Thyroid gland (tissue), 4 donors: ENCODE measurements at places on chromosomes 1 and 21.

DNA sequence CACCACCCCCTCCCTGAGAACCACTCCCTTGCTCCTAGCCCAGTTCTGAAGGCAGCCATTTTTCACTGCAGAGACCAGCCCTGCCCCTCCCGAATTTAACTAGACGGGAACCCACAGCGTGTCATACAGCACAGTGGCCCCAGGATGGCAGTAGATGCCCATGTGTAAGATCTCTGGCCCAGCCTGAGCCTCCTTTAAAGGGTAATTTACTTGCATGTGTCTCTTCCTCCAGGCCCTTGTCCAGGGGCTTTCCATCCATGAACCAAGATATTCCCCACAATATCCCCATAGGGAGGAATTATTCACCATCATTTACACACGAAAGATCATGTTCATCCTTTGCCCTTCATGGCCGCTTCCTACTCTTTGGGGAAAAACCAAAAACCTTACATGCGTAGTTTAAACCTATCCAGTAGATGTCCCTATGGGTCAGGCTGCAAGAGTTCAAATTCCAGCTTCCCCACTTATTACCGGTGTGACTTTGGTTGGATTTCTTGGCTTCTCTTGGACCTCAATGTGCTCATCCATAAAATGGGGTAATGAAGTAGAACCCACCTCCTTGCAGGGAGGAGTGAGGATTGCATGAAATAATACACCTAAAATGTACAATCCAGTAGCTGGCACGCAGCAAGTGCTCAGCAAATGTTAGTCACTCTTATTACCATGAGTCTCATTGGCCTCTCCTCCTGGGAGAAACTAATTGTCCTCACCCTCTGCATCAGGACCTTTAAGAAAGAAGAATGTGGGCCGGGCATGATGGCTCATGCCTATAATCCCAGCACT lies 4.0 kb upstream of the LACTBL1 start:
- no peaks in the 10 kb centered on the region for H3K36me3 ChIP-seq
- H3K4me3 ChIP-seq = no peak overlapping the region
- no peaks in the 10 kb centered on the region for H3K4me1 ChIP-seq
- H3K27ac ChIP-seq = no peak overlapping the region
- peak; percentile 59 for DNase-seq
- H3K27me3 ChIP-seq = no peaks in the 10 kb centered on the region

GRCh38 chr1:225933072-225933471 lies 7.9 kb downstream of the LEFTY2 start:
- no peaks in the 10 kb centered on the region for H3K4me1 ChIP-seq
- no peak overlapping the region for H3K27ac ChIP-seq
- no peaks in the 10 kb centered on the region for H3K27me3 ChIP-seq
- no peak for DNase-seq

- DNase-seq = no peak
- H3K27me3 ChIP-seq = no peaks in the 10 kb centered on the region
- H3K27ac ChIP-seq = no peak overlapping the region
- H3K4me3 ChIP-seq = no peak overlapping the region
Observed at GRCh38 chr1:104132382-104132973, 382.8 kb downstream of the AMY1C start.

- no peak for DNase-seq
- no peaks in the 10 kb centered on the region for H3K4me1 ChIP-seq
- H3K36me3 ChIP-seq = no peaks in the 10 kb centered on the region
- no peaks in the 10 kb centered on the region for H3K27me3 ChIP-seq
- no peak overlapping the region for H3K4me3 ChIP-seq
Observed at GRCh38 chr1:150906329-150906728, 19.4 kb downstream of the CTXND2 start.

DNA sequence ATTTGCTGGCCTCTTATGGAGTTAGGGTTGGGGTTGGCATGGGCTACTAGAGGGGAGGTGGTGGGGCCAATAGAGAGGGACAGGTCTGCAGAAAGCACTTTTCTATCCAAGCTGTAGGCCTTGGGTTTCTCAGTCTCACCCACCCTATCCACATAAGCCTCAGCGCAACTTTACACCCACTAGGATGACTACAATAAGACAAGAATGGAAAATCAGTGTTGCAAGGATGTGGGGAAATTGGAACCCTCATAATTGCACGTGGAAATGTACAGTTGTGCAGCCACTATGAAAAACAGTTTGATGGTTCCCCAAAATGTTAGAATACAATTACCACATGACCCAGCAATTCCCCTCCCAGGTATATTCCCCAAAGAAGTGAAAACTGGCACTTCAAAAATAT lies 14.0 kb upstream of the GSTM4 start:
- no peak for DNase-seq
- no peaks in the 10 kb centered on the region for H3K36me3 ChIP-seq
- no peaks in the 10 kb centered on the region for H3K4me1 ChIP-seq
- H3K4me3 ChIP-seq = no peak overlapping the region
- H3K27ac ChIP-seq = no peak overlapping the region
- H3K27me3 ChIP-seq = no peaks in the 10 kb centered on the region

GRCh38 chr1:234724516-234725176 lies 114.7 kb upstream of the IRF2BP2 start:
- peak; percentile 89 for DNase-seq
- H3K36me3 ChIP-seq = no peaks in the 10 kb centered on the region
- no peak overlapping the region for H3K4me3 ChIP-seq
- peaks cover 72% of the 10 kb centered on the region for H3K4me1 ChIP-seq

- no peak overlapping the region for H3K4me3 ChIP-seq
- no peaks in the 10 kb centered on the region for H3K27me3 ChIP-seq
- H3K36me3 ChIP-seq = no peaks in the 10 kb centered on the region
- peaks cover 29% of the 10 kb centered on the region for H3K4me1 ChIP-seq
- DNase-seq = no peak
Observed at GRCh38 chr1:41518471-41518870, 34.0 kb upstream of the EDN2 start.

DNA sequence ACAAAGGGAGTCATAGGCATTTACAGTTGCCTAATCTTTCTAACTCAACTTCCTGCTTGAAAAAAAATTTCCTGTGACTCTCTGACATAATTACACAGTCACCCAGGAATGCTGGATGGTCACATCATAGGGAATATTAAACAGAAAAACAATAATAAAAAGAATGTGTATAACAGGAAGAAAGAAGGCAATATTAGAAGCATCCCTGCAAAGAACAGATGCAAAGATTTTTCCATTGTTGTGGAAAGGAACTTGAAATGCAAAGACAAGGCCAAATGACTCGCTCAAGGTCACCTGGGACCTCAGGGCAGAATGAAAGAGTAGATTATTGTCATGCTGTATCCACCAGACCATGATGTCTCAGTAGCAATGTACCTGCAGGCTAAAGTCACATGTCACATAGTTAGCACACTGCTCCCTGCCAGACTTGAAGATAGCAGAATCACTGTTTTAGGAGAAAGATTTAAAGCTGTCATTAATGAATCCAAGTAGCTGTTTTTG lies 184.3 kb downstream of the CYYR1 start:
- H3K4me3 ChIP-seq = no peak overlapping the region
- H3K36me3 ChIP-seq = no peaks in the 10 kb centered on the region
- no peaks in the 10 kb centered on the region for H3K4me1 ChIP-seq

GRCh38 chr1:34050709-34051485 lies 114.1 kb downstream of the CSMD2 start:
- no peaks in the 10 kb centered on the region for H3K4me1 ChIP-seq
- no peaks in the 10 kb centered on the region for H3K27me3 ChIP-seq
- H3K27ac ChIP-seq = no peak overlapping the region
- no peaks in the 10 kb centered on the region for H3K36me3 ChIP-seq
- no peak overlapping the region for H3K4me3 ChIP-seq

GRCh38 chr1:58854576-58854975 lies 70.7 kb upstream of the JUN start:
- no peak overlapping the region for H3K27ac ChIP-seq
- H3K4me3 ChIP-seq = no peak overlapping the region
- peaks cover 26% of the 10 kb centered on the region for H3K4me1 ChIP-seq
- H3K27me3 ChIP-seq = no peaks in the 10 kb centered on the region
- no peaks in the 10 kb centered on the region for H3K36me3 ChIP-seq

DNA sequence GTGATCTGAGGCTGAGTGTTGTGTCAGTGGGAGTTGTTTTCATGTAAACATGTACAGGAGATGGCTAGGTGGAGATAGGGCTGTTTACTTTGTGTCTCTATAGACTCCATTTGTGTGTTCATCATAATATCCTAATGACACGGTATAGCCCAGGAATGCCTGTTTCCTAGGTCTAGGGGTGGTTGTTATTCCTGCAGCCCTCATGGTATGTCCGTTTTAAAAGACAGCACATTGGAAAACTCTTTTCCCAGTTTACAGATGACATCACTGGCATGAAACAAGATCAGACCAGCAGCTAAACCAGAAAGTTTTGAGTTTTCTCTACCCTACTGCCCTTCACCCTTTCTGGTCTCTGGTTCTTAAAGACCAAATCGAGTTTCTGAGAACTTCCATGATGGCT lies 227.3 kb upstream of the TMEM51 start:
- H3K36me3 ChIP-seq = no peaks in the 10 kb centered on the region
- no peaks in the 10 kb centered on the region for H3K27me3 ChIP-seq
- H3K27ac ChIP-seq = no peak overlapping the region
- peaks cover 41% of the 10 kb centered on the region for H3K4me1 ChIP-seq
- no peak overlapping the region for H3K4me3 ChIP-seq

GRCh38 chr1:228464487-228464983 lies 22.6 kb upstream of the RNF187 start:
- H3K36me3 ChIP-seq = no peaks in the 10 kb centered on the region
- H3K4me3 ChIP-seq = no peak overlapping the region
- peaks cover 13% of the 10 kb centered on the region for H3K27me3 ChIP-seq
- DNase-seq = peak; percentile 42

DNA sequence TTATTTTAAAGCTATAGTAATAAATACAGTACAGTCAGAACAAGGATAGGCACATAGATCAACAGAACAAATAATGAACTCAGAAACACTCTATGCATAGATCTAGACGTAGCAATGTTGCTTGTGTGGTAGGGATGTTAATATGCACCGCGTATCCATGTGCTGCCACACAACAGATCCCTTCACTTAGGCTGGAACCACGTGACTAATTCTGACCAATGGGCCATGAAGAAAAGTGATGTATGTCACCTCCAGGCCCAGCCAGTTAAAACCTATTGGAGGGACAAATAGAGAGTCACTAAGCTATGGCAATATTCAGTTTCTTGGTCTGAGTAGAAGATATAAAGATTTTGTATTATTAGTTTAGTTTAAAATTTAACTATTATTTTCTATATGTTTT lies 91.4 kb downstream of the ADAMTS1 start:
- no peaks in the 10 kb centered on the region for H3K36me3 ChIP-seq
- DNase-seq = no peak
- no peak overlapping the region for H3K27ac ChIP-seq

DNA sequence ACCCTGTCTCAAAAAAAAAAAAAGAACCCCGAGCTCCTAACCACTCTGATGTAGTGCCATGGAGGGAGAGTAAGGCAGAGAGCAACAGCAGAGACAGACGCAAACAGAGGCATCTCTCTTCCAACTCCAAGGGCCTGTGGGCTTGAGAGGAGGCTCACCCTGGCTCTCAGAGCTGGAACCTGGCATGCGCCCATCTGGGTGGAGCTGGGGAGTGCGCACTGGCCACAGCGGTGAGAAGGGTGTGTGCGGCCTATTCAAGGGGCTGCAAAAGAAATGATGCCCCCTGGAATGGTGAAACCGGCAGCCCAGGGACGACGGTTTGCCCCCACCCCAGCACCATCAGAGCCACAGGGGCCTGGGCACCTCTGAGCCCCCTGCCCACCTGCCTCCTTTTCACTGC lies 17.6 kb downstream of the COL8A2 start:
- H3K27me3 ChIP-seq = no peaks in the 10 kb centered on the region
- H3K4me1 ChIP-seq = no peaks in the 10 kb centered on the region
- H3K36me3 ChIP-seq = no peaks in the 10 kb centered on the region
- no peak overlapping the region for H3K27ac ChIP-seq
- no peak overlapping the region for H3K4me3 ChIP-seq
- no peak for DNase-seq

DNA sequence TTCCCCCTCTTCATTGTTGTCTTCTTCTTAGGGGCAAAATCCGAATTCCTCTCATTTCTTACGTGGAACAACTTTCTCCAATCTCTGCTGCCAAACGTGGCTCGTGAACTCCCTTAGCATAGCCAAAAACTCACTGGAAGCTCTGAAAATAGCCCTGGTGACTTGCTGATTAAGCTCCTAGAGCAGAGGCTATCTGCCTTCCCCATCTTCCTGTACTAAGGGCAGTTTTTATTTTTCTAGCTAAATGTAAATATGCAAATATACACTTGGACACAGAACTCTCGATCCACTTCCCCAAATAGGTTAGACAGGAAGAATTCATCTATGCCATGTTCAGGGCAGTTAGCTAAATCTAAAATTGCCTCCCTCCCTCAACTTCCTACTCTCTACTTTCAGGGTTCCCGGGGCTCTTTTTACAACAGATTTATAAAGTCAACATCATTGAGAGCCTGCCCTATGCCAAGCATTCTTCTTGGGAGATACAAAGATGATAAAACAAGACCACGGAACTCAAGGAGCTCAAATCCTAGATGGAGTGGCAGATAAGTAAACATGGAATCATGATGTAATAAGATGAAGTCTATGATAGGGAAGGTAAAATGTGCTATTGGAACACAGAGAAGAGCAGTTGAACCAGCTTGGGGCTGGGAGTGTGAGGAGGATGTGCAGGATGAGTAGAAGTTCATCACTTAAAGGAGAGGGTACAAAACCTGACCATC lies 59.4 kb upstream of the FMOD start:
- no peak overlapping the region for H3K4me3 ChIP-seq
- H3K4me1 ChIP-seq = no peaks in the 10 kb centered on the region
- H3K27me3 ChIP-seq = no peaks in the 10 kb centered on the region
- no peaks in the 10 kb centered on the region for H3K36me3 ChIP-seq
- no peak overlapping the region for H3K27ac ChIP-seq

GRCh38 chr1:210412240-210412639 lies 83.5 kb downstream of the HHAT start:
- H3K27ac ChIP-seq = no peak overlapping the region
- no peaks in the 10 kb centered on the region for H3K27me3 ChIP-seq
- H3K4me3 ChIP-seq = no peak overlapping the region
- DNase-seq = no peak
- no peaks in the 10 kb centered on the region for H3K4me1 ChIP-seq

DNA sequence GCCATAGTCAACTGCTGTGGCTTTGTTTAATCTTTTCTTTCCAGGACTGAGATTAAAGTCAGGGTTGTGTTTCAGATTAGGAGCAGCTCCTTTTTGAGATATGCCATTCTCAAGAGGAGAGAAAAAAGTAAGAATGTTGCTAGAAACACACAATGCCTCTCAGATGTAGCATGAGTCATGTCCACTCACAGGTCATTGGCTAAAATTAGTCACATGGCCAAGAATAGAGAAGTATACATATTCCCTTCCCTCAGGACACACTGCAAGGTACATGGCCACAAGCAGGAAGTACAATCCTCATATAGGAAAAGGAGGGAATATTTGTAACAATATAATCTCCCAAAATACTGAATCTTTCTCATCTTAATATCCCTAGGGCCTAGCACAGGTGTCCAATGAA lies 141.9 kb upstream of the PTBP2 start:
- H3K27me3 ChIP-seq = no peaks in the 10 kb centered on the region
- no peaks in the 10 kb centered on the region for H3K36me3 ChIP-seq
- no peak for DNase-seq
- H3K4me1 ChIP-seq = no peaks in the 10 kb centered on the region
- H3K27ac ChIP-seq = no peak overlapping the region
- H3K4me3 ChIP-seq = no peak overlapping the region
